ENCODE measurements at places on chromosomes 1 and 21.

- DNase-seq: no peak
Measured at GRCh38 chr1:207754974-207755700, 3.3 kb downstream of the CD46 start.

DNA sequence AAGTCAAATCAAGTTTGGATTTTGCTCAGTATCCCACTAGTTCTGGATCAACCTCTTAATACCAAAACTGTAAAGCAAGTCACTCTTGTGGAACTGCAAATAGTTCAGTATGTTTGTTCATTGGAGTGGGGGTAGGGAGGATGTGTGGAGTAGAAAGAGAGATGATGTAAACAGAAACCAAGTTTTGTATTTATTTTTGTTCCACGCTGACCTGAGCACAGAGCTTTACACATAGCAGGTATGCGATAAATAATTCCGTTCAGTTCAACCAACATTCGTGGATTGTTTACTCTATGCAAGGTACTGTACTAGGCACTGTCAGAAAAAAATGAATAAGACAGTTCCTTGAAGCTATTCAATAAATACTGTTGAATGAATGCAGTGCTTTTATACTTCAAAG is 4.5 kb upstream of the ZNF644 start:
- no peak for DNase-seq

- DNase-seq: no peak
Measured at GRCh38 chr1:11874624-11875023, 15.9 kb upstream of the NPPB start.

- no peak for DNase-seq
Measured at GRCh38 chr1:154863315-154864174, 6.5 kb downstream of the KCNN3 start.

- DNase-seq: no peak
Measured at GRCh38 chr1:224217655-224218623, 34.9 kb downstream of the DEGS1 start.

DNA sequence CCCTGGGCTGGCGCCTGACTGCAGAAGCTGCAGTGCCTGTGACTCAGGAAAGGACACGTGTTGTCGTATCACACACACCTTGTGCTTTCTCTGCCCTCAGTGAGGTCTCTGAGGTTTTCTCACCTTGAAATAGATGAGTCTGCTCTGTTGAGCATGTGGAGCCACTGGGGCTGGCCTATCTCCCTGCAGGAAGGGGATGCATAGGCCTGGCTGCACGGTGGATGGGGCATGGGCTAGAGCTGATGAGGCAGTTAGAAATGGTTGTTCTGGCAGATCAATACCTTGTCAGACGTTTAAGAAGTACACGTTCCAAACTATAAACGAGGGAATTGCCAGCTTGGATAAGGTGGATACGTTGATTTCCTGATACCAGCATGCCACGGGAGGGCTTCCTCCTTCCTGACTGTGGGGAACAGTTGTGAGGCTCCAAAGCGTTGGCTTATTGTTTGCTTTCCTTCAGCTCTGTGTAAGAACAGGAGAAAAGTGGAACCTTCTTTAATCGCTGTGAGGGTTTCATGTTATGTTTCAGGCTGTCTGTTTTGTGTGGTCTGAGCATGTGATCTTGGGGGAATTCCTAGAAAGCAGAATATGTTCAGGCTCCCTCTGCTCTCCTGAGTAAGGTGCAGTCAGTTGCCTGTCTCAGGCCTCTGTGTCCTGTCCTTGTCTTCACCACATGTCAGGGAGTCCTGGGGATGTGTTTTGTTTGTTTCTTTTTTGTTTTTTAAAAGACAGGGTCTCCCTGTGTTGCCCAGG is 44.8 kb downstream of the PCNT start:
- DNase-seq: peak; percentile 74

GRCh38 chr1:222454186-222454585 is 93.7 kb downstream of the HHIPL2 start:
- DNase-seq: no peak

All from natural killer cell (primary cell).